T follicular helper cell (primary cell): ENCODE measurements at places on chromosomes 16 and 17.

DNA sequence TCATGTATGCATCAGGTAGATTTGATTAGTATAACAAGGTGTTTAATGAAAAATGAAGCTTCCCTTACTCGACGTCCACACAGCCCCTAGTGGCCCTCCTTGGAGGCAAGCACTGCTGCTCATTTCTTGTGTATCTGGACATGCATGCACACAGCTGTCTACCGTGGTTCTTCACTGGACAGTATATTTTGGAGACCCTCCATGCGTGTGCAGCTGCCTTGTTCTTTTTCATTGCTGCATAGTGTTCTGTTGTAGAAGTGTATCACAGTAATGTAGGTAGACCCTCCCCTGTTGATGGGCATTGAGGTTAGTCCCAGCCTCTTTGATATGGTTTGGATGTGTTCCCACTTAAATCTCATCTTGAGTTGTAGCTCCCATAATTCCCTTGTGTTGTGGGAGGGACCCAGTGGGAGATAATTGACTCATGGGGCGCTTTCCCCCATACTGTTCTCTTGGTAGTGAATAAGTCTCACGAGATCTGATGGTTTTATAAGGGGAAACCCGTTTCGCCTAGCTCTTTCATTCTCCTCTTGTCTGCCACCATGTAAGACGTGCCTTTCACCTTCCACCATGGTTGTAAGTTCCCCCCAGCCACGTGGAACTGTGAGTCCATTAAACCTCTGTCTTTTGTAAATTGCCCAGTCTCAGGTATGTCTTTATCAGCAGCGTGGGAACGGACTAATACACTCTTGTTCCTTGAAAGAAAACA lies 6.3 kb downstream of the CMIP start:
- no peak for DNase-seq

GRCh38 chr17:29885031-29885640 lies 44.9 kb downstream of the SSH2 start:
- DNase-seq = no peak

GRCh38 chr16:72749091-72749490 lies 298.8 kb downstream of the ZFHX3 start:
- no peak for DNase-seq

GRCh38 chr17:31489295-31490018 lies 98.0 kb downstream of the RAB11FIP4 start:
- DNase-seq = no peak

- DNase-seq = no peak
Measured at GRCh38 chr16:84229471-84229870, 10.3 kb downstream of the KCNG4 start.

- DNase-seq = no peak
Measured at GRCh38 chr16:75102595-75102994, 14.0 kb downstream of the LDHD start.

DNA sequence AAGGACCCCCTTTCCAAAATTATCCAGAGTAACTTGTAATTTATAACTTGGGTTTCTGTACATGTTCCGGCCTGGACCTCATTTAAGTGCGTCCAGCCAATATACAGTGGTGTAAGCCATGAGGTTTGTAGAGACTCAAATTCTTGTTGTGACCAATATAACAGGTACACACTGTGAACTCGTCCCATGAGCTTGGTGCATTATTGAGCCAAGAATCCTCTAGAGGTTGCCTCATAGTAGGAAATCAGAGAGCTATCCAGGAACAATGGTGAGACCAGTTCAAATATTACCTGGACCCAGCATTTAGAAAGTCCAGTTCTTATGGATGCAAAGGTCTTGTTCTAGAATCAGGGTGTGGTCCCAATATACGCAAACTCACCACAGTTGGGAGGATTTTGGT lies 138.2 kb downstream of the NPIPB5 start:
- DNase-seq = no peak

DNA sequence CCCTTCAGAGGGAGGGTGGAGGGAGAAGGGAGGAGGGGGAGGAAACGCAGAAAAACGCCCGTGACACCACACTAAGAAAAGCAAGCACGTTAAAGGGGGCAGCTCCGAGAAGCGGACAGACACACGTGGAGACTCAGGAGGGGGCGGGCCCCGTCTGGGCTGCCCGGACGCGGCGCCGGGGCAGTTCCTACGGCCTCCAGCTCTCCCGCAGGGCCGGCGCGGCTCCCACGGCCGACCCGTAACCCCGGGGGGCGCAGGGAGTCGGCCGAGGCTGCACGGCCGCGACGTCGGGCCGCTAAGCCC lies 362 bp downstream of the KLHDC4 start:
- peak; percentile 33 for DNase-seq

GRCh38 chr17:65941356-65941899 lies 250.5 kb downstream of the CEP112 start:
- no peak for DNase-seq

DNA sequence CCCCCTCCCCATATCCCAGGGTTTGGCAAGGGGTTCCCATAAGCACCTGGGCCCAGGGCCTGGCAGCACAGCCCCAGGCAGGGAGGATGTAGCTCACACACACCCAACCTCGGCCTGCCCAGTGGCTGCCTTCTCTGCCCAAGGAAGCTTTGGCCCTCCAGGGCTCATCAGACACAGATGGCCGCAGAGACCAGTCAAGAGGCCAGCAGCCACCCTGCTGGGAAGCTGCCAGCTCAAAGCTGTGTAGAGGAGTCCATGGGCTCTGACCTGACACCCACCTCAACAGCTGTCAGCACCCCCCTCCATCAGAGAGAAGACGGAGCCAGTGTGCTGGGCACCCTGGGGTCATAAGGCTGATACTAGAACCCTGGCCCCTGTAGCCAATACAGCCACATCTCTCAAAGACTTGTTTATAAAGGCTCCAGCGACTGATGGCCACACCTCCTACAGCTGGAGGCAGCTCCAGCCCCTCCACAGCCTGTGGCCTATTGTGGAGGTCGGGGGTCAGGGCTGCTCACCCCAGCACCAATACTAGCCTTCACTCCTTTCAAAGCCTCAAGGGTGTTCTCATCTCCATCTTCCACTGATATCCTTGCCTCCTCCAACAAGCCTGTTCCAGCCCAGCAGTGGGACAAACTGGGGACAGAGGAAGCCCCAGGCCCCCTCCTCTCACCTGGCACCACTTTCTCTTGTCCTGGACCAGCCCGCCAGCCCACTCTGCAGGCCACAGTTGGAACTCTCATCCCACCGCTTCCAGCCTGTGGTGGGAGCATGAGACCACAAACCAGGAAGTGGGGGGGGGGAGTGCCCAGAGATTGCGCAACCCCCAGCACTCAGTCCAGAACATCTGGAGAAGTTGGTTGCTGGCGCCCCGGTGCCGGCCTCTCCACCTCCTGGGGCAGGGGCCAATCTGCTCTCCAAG lies 2.2 kb upstream of the MPG start:
- DNase-seq = no peak

- DNase-seq = no peak
Measured at GRCh38 chr16:76059701-76060100, 217.5 kb upstream of the CNTNAP4 start.
